ENCODE measurements at places on chromosomes 13 and 19. TPM values are rescaled to one million over a fixed set of nuclear protein-coding genes. Genes with fewer than 3 reads are reported as not detected.

Gene KL
- not detected for total RNA-seq

Gene CLDN10
- not detected for total RNA-seq

Gene UNC13A
- total RNA-seq: not detected

Gene ANKRD24
- total RNA-seq: 0.71 TPM

Gene VMAC
- total RNA-seq: 21.1 TPM

Gene EPN1
- total RNA-seq: 56.4 TPM

Gene IQCN
- 19.4 TPM for total RNA-seq

Gene CATSPERD
- not detected for total RNA-seq

Gene FFAR1
- 0.30 TPM for total RNA-seq

Gene PDX1
- total RNA-seq: not detected

Gene RYR1
- 1.0 TPM for total RNA-seq

Gene MEIOSIN
- total RNA-seq: not detected

DNA sequence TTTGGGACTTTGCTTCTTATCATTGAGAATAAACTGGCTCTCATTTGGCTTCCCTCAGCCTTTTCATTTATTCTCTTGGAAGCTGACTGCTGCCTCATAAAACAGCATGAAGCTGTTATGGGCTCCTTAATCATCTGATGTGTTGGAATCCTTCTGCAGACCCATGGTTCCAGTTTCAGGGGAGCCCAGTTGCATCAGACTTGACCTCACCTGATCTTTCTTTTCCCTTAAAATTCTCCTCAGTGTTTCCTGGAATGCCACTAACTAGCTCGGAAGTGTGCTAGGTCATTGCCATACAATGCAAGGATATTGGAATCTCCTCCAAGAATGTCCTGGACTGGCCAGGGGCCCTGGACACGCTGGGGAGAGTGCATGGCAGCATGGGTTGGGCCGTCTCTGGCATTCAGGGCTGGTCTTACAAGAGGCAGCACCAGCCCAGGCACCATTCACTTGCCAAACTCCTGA is 158.7 kb downstream of the FLT1 start:
- no peak overlapping the region for H3K27ac ChIP-seq
- H3K27me3 ChIP-seq: no peaks in the 10 kb centered on the region
- H3K36me3 ChIP-seq: no peaks in the 10 kb centered on the region
- DNase-seq: no peak
- H3K4me3 ChIP-seq: no peak overlapping the region
- H3K4me1 ChIP-seq: no peaks in the 10 kb centered on the region

DNA sequence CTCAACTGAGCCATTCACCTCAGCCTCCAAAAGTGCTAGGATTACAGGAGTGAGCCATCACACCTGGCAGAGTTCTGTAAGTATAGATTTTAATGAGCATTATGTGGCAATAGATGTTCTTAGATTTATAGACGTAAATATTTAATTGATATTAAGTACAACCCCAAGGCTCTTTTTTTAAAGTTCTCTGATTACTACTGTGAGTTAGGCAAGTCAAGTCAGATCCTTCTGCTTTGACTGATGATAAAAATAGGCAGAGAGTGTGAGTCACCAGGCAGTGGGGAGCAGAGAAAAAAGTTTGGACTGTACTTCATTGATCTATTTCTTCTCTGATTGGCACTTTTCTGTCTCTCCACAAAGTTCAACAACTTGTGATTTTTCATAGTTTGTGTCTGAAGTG is 1379.9 kb downstream of the UQCRFS1 start:
- no peaks in the 10 kb centered on the region for H3K4me1 ChIP-seq
- no peak overlapping the region for H3K27ac ChIP-seq
- H3K27me3 ChIP-seq: no peaks in the 10 kb centered on the region
- no peaks in the 10 kb centered on the region for H3K36me3 ChIP-seq

DNA sequence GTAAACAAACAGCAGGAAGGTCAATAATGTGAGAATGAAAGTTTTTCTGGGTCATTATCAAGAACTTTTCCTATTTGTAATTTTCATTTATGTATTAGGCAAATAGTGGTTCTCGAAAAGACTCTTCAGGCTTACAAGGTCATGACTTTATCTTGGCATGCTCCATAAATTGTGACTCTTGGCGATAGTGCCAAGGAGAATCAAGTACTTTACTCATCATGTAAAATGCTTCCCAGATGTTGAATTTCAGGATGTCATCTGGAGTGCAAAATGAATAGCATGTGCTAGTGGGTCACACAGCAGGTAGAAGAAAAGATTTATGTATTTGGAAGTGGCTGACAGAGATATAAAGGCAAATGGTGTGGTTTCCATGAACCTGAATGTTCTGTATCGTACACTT is 1492.7 kb upstream of the PCDH20 start:
- H3K36me3 ChIP-seq: no peaks in the 10 kb centered on the region
- H3K4me3 ChIP-seq: no peak overlapping the region
- H3K27me3 ChIP-seq: no peaks in the 10 kb centered on the region
- no peak overlapping the region for H3K27ac ChIP-seq
- H3K4me1 ChIP-seq: no peaks in the 10 kb centered on the region
- DNase-seq: no peak

GRCh38 chr13:113846636-113847318 is 17.1 kb downstream of the GAS6 start:
- no peak overlapping the region for H3K27ac ChIP-seq
- no peaks in the 10 kb centered on the region for H3K36me3 ChIP-seq
- H3K4me3 ChIP-seq: no peak overlapping the region
- H3K27me3 ChIP-seq: no peaks in the 10 kb centered on the region

GRCh38 chr13:112510002-112510780 is 77.8 kb downstream of the TUBGCP3 start:
- no peak overlapping the region for H3K27ac ChIP-seq
- peak; percentile 15 for DNase-seq
- no peak overlapping the region for H3K4me3 ChIP-seq
- peaks cover 25% of the 10 kb centered on the region for H3K36me3 ChIP-seq

- H3K27ac ChIP-seq: no peak overlapping the region
- no peak for DNase-seq
- H3K36me3 ChIP-seq: no peaks in the 10 kb centered on the region
- no peaks in the 10 kb centered on the region for H3K4me1 ChIP-seq
- no peak overlapping the region for H3K4me3 ChIP-seq
Measured at GRCh38 chr13:90201676-90202460, 1145.6 kb upstream of the MIR17HG start.

- H3K36me3 ChIP-seq: no peaks in the 10 kb centered on the region
- DNase-seq: no peak
- no peak overlapping the region for H3K4me3 ChIP-seq
- H3K27me3 ChIP-seq: no peaks in the 10 kb centered on the region
Measured at GRCh38 chr13:39302820-39303219, 264.6 kb downstream of the NHLRC3 start.

GRCh38 chr13:102978168-102978567 is 88.0 kb downstream of the SLC10A2 start:
- no peaks in the 10 kb centered on the region for H3K36me3 ChIP-seq
- no peak for DNase-seq
- H3K27me3 ChIP-seq: no peaks in the 10 kb centered on the region
- no peak overlapping the region for H3K4me3 ChIP-seq
- no peaks in the 10 kb centered on the region for H3K4me1 ChIP-seq

GRCh38 chr19:4580021-4580901 is 20.8 kb upstream of the SEMA6B start:
- no peak for DNase-seq
- H3K4me3 ChIP-seq: no peak overlapping the region
- H3K4me1 ChIP-seq: peaks cover 20% of the 10 kb centered on the region

GRCh38 chr19:41014643-41015042 is 23.6 kb downstream of the CYP2B6 start:
- no peak overlapping the region for H3K27ac ChIP-seq
- H3K36me3 ChIP-seq: no peaks in the 10 kb centered on the region
- H3K27me3 ChIP-seq: no peaks in the 10 kb centered on the region
- H3K4me1 ChIP-seq: no peaks in the 10 kb centered on the region

DNA sequence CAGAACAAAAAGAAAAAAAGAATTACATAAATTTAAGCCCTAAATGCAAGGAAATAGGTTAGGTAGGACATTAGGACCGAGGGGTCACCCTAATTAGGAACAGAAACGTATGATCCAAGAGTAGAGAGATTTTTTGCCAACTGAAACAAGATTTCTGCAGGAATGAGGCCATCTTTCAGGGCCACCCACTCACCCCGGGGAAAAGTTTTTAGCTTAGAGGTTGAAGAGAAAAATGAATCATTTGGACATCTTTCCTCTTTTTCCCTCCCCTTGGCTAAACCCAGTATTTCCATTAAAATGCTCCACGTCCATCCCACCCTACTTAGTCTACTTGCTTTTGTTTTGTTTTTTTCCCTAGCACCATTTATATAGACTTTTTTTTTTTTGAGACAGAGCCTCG is 10.6 kb upstream of the PNMA8A start:
- no peaks in the 10 kb centered on the region for H3K36me3 ChIP-seq
- H3K27ac ChIP-seq: no peak overlapping the region
- no peaks in the 10 kb centered on the region for H3K4me1 ChIP-seq
- peaks cover 2% of the 10 kb centered on the region for H3K27me3 ChIP-seq
- no peak overlapping the region for H3K4me3 ChIP-seq
- no peak for DNase-seq

- H3K27ac ChIP-seq: no peak overlapping the region
- DNase-seq: no peak
- no peaks in the 10 kb centered on the region for H3K27me3 ChIP-seq
- no peaks in the 10 kb centered on the region for H3K4me1 ChIP-seq
- no peak overlapping the region for H3K4me3 ChIP-seq
Measured at GRCh38 chr19:31390711-31391110, 41.5 kb upstream of the TSHZ3 start.

- no peak for DNase-seq
- no peak overlapping the region for H3K27ac ChIP-seq
- H3K4me1 ChIP-seq: no peaks in the 10 kb centered on the region
- H3K36me3 ChIP-seq: no peaks in the 10 kb centered on the region
- no peaks in the 10 kb centered on the region for H3K27me3 ChIP-seq
Measured at GRCh38 chr13:112143046-112143752, 76.2 kb downstream of the SOX1 start.

- H3K36me3 ChIP-seq: no peaks in the 10 kb centered on the region
- DNase-seq: no peak
- H3K27me3 ChIP-seq: no peaks in the 10 kb centered on the region
- no peak overlapping the region for H3K27ac ChIP-seq
- no peak overlapping the region for H3K4me3 ChIP-seq
Measured at GRCh38 chr13:95411428-95412040, 110.3 kb upstream of the ABCC4 start.

- no peaks in the 10 kb centered on the region for H3K36me3 ChIP-seq
- no peaks in the 10 kb centered on the region for H3K27me3 ChIP-seq
- no peak overlapping the region for H3K27ac ChIP-seq
- no peak for DNase-seq
- H3K4me3 ChIP-seq: no peak overlapping the region
- no peaks in the 10 kb centered on the region for H3K4me1 ChIP-seq
Measured at GRCh38 chr19:41027273-41027967, 36.3 kb downstream of the CYP2B6 start.

DNA sequence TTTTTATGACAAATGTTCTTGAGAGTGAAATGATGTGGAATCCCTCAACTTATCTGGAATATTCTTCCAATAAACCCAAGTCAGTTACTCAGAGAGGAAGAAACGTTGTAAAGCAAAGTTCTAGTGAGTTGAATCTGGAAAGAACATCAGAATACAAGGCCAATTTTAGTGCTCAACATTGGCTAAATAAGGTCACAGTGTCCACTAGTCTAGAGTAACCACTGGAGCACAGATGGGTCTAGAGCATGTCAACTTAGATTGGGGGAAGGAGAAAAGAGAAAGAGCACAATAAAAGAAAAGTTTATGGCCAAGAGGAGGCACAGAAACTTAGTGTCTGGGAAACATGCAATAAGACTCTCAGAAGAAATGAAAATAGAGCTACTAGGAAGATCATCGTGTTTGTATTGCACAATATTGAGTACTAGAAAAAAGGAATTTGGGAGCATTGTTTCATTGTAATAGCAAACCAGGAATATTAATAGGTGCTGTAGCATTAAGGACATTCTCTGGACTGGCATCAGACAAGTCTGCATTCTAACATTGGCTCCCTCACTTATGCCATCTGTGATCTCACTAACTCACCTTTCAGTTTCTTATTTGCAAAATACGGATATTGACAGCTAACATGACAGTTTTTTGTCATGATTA is 1318.5 kb downstream of the PCDH9 start:
- no peaks in the 10 kb centered on the region for H3K4me1 ChIP-seq
- no peak overlapping the region for H3K27ac ChIP-seq
- DNase-seq: no peak
- H3K27me3 ChIP-seq: no peaks in the 10 kb centered on the region
- H3K36me3 ChIP-seq: no peaks in the 10 kb centered on the region
- H3K4me3 ChIP-seq: no peak overlapping the region

- H3K27ac ChIP-seq: no peak overlapping the region
- no peak for DNase-seq
- no peak overlapping the region for H3K4me3 ChIP-seq
- peaks cover 1% of the 10 kb centered on the region for H3K4me1 ChIP-seq
- peaks cover 17% of the 10 kb centered on the region for H3K36me3 ChIP-seq
Measured at GRCh38 chr19:2847507-2847906, 6.2 kb downstream of the ZNF555 start.

DNA sequence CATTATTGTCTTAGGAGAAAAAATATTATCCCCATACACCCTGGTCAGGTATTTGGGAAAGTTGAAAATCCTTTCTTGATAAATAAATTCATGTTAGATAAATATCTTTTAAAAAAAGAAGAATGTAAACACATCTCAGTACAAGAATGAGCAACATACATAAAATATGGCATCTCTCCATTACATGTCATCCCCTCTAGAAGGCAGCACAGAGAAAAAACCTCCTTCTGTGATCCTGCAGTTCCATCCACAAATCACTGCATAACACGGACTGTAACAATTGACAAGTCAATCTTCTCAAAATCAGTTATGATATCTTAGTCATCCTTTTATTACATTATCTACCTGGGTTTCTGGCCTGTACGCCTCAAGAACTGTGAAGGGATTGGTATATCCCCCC is 683.9 kb upstream of the KLHL1 start:
- no peak overlapping the region for H3K27ac ChIP-seq
- H3K27me3 ChIP-seq: no peaks in the 10 kb centered on the region
- DNase-seq: no peak
- H3K4me3 ChIP-seq: no peak overlapping the region
- H3K36me3 ChIP-seq: no peaks in the 10 kb centered on the region

- peak; percentile 59 for DNase-seq
- no peak overlapping the region for H3K4me3 ChIP-seq
- no peaks in the 10 kb centered on the region for H3K36me3 ChIP-seq
- H3K4me1 ChIP-seq: peaks cover 62% of the 10 kb centered on the region
Measured at GRCh38 chr13:24625331-24625731, 54.9 kb upstream of the ATP12A start.

- H3K4me1 ChIP-seq: peaks cover 88% of the 10 kb centered on the region
- peaks cover 7% of the 10 kb centered on the region for H3K36me3 ChIP-seq
- no peaks in the 10 kb centered on the region for H3K27me3 ChIP-seq
- DNase-seq: no peak
- H3K4me3 ChIP-seq: no peak overlapping the region
Measured at GRCh38 chr19:38686530-38686888, 39.1 kb downstream of the ACTN4 start.

DNA sequence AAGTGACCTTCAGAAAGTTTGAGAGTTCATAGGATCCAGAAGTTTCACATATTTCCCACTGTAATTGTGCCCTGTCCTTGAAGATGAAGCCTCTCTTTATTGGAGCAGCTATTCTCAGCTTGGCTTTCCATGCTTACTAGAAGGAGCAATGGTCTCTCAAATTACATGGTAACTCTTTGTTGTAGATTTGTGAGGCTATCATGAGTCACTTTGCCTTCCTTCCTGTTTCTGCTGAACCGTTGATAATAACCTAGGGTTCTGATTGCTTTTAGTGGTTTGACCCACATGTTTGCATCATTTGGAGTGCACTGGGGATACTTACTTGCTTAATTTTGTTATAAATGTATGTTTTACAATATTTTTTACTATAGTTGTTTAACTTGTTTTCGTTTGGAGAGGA is 772.9 kb upstream of the SLITRK6 start:
- DNase-seq: no peak
- H3K4me3 ChIP-seq: no peak overlapping the region
- no peaks in the 10 kb centered on the region for H3K27me3 ChIP-seq
- H3K36me3 ChIP-seq: no peaks in the 10 kb centered on the region
- no peaks in the 10 kb centered on the region for H3K4me1 ChIP-seq
